Hematopoietic multipotent progenitor cell treated with erythropoietin and hydrocortisone succinate and interleukin-3 and kit ligand, for 8 days (in vitro differentiated cells): ENCODE measurements at places on chromosomes 6 and 20.

GRCh38 chr6:136344420-136344819 lies 54.8 kb upstream of the BCLAF1 start:
- no peak for DNase-seq

DNA sequence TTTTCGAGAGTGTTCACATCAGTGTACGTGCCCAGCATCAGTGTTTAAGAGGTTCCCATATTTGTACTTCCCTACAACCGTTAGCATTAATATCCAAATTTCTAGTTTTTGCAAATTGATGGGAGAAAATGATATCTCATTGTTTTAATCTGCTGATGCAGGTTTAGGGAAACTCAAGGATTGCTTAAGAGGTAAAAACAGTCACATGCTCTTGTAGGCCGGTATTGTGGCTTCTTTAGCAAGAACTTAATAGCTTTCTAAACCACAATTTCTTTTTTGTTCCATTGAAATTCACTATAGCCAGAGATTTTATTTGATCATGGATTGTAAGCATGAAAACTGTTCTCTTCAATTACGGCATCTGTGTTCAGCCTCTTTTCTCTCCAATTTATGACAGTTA lies 29.5 kb downstream of the BEND6 start:
- DNase-seq = no peak

GRCh38 chr6:5525209-5525608 lies 263.9 kb downstream of the FARS2 start:
- DNase-seq = no peak

GRCh38 chr6:8006208-8006607 lies 58.0 kb downstream of the BLOC1S5 start:
- DNase-seq = peak; percentile 71

DNA sequence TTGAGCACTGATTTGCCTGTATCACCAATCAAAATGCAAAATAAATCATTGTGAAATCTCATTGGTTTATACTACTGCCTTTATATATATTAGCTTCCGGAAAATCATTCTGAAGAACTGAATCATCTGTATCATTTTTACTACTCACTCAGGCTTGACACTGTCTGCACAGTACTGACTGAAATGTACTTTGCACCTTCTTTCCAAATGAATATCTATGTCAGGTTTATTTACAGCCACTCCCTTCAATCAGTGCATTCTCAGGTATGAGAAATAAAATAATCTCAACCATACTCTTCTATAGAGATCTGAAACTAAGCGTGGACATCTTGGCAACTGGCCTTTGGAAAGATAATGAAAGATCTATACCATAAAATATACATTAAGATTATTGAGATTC lies 2.7 kb downstream of the KHDRBS2 start:
- DNase-seq = no peak

DNA sequence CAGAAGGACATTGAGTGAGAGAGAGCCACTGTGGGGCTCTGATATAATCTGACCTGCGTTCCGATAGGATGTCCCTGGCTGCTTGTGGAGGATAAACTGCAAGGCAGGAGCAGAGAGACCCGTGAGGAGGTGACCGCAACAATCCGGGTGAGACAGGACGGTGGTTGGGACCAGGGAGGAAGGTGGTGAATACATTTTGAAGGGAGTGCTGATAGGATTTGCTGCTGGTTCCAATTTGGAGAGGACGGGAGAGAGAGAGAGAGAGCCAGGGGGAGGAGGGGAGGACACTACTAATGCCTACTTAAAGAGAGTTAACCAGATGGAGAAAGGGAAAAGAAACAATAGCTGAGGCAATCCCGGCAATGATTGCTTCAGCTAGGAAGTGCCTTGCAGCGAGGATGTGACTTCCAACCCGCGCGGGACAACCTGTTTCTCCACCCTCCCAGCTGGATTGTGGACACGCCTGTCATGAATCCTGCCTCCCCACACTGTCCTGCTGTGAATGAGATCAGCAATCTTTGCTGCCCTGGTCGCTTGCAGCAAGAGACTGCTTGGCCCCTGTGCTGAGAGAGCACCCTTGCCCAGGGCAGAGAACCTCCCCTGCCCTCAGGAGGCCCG lies 199.0 kb upstream of the KCNG1 start:
- DNase-seq = no peak

DNA sequence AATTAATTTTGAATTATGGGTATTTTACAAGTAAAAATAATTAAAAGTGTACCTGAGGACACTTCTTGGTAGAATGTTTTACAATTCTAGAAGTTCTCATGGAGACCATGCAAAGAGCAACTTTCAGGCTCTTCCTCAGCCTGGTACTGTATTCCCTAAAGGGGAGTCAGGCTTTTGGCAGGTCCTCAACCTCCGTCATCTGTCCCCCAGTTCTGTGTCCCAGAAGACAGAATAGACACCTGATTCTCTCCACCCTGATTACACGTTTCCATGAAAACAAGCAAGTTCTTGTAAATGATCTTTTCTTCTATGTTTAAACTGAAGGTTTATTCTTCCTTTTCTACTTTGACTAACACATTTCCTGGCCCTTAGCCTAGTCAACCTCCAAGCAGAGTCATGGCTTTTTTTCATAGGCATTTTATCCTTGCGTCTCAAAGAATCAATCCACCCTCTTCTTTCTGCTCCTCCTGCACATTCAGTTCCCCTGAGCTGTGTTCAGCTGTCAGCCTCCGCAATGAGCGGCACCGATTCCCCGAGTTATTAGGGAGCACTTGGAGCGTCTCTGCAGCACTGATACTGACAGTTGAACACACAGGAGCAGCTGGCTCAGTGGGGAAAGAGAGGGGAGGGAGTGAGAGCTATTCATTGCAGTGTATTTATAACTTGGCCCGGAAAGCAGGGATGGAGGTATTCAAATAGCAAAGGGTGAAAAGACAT lies 1082.4 kb upstream of the MAP3K7 start:
- no peak for DNase-seq

GRCh38 chr6:151071295-151071694 lies 168.5 kb upstream of the AKAP12 start:
- no peak for DNase-seq
